ENCODE measurements at places on chromosomes 11 and 22.

DNA sequence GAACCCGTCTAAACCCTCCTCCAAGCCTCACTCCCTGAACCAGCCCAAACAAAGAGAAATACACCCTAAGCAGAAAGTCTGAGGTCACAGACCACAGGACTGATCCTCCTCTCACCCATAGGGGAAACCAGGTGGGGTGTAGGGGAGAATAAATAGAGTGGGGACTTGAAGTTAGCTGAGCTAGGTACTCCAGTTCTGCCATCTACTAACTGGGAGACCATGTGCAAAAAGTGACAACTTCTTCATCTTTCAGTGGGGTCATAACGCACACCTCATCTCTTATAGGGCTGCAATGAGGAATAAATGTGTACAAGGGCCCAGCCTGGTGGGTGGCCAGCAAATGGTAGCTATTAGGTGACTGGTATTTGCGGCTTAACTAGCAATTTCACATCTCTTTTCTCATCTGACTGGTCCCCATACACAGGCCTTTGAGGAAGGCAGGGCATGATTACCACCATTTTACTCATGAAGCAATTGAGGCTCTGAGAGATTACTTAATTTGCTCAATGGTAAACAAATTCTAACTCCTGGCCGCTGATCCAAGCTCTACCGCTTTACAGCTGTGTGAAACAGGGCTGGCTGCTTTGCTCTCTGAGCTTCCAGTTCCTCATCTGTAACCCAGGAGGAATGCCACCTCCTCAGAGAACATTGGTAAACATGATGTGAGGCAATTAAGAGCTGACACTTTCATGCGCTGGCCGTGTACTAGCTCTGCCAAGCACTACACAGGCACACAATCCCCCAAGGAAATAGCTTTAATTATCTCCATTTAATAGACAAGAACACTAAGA lies 16.6 kb downstream of the TBC1D10A start:
- DNase-seq: peak; percentile 17

GRCh38 chr11:119414734-119415133 lies 8.2 kb downstream of the THY1 start:
- no peak for DNase-seq

DNA sequence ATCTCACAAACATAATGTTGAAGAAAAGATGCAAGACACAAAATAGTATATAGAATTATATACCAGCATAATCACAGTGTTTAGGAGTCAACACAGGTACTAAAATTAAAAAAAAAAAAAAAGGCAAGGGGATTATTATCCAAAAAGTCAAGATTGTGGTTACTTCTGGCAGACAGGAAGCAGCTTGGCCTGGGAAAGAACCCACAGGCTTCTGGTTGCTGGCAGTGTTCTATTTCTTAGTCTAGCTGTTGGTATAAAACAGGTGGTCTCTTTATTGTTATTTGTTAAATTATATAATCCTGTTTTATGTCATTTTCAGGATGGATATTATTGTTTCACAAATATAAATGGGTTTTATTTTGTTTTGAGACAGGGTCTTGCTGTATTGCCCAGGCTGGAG lies 54.0 kb downstream of the C11orf58 start:
- DNase-seq: no peak

GRCh38 chr22:20647586-20648305 lies 126.2 kb upstream of the SERPIND1 start:
- DNase-seq: no peak

GRCh38 chr11:71955898-71956456 lies 27.1 kb downstream of the RNF121 start:
- no peak for DNase-seq

DNA sequence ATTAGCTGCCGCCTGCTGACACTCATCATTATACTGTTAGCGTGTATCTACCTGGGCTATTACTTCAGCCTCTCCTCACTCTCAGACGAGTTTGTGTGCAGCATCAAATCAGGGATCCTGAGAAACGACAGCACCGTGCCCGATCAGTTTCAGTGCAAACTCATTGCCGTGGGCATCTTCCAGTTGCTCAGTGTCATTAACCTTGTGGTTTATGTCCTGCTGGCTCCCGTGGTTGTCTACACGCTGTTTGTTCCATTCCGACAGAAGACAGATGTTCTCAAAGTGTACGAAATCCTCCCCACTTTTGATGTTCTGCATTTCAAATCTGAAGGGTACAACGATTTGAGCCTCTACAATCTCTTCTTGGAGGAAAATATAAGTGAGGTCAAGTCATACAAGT lies 51.1 kb downstream of the PANX1 start:
- DNase-seq: no peak
